Naive thymus-derived CD4-positive, alpha-beta T cell (primary cell): ENCODE measurements at places on chromosomes 12 and 14.

DNA sequence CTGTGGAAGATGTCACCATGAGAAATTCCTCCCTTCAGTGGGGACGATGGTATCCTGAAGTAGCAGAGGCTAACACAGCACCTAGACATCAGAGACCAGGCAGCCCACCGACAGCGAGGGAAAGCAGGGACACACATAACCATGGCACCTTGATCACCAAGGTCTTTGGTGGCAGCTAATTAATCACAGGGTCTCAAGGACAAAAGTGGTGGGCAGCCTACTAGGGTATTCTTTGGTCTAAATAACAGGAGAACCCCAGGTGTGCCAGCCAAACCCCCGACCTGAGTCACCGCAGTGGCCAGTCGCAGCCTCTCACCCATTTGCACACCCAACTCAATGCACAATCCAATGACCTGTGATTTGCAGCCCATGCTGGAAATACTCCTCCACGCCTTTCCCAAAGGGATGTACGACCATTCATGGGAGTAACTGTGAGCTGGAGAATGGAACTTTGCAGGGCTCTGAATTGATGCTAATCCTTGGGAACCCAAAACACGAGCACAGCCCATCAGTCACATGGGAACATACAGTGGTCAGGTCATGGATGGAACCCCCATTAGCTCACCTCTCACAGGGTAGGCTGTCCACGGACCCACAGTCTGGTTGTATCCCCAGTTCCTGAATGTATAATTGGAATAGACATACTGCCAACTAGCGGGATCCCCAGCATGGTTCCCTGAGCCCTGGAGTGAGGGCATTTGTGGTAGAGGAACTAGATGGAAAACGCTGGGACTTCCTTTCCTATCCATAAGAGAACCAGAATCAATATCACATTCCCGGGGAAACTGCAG lies 58.7 kb upstream of the C14orf180 start:
- DNase-seq = no peak

GRCh38 chr14:21525962-21526671 lies at the start of gene SALL2:
Gene SALL2, minus strand, starts transcription at chr14:21526346. Its CDS starts 219 bp downstream, at chr14:21526127.
- DNase-seq = peak; percentile 60

DNA sequence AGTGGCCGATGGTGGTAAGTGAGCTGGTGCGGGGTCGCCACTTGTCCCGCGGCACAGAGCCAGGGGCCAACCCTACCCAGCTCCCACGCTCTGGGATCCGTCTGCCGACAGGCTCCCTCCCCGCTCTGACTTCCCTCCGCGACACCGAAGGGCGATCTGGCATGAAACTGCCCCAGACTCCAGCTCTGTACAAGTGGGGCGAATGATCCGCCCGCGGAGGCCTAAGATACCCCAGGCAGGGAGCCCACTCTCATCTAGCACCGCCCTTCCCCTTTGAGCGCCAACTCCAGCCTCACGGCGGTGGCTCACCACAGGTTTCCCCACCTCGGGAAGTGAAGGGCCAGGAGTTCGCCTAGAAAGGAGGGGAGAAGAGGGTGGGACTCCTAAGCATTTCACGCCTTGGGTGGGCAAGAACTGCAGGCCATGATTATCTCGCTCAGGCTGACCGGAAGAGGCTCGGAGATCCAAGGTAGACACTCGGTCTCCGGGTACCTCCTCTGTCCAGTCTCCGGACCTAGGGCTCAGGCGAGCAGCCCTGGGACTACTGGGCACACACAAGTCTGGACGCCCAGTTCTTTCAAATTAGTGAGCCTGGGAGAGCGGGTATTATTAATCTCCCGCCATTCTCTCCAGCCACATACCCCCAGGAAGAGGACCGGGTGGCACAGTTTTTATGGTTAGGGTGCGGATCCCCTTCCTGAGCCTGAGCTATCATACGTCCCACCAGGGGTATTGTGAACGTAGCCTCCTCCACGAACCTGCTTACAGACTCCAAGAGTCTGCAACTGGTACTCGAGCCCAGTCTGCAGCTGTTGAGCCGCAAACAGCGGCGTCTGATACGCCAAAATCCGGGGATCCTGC lies 849 bp downstream of the WNT1 start:
- no peak for DNase-seq

- DNase-seq = no peak
These were observed 4.5 kb downstream of the E2F7 start for GRCh38 chr12:77060883-77061240.

DNA sequence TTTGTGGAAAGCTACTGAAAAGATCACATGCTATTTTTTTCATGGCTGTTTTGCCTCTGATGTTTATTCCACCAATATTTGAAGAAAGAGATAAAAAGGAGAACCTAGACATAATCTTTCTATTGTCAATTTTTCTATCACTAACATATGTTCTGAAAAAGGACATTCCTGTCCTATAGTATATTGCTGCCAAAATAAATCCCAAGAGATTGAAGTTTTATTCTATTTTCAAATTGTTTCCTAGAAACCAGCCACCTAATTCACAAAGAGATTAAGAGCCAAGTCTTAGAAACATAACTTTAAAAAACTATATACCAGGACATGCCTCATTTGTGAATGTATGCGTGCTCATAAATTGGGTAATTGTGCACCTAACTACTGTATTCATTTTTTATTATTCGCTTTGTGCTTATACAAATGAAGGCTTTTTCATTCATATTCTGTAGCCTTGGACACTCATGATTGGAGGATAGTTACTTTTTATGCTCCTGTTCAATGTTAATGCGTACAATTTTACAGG lies 200.7 kb downstream of the FUT8 start:
- DNase-seq = no peak

- DNase-seq = no peak
These were observed 17.9 kb downstream of the SRGAP1 start for GRCh38 chr12:63862187-63862968.
